ENCODE measurements at places on chromosomes 11 and 22.

GRCh38 chr11:78019808-78020207, 3.3 kb downstream of the KCTD14 start:
- DNase-seq, result no peak

GRCh38 chr11:78132475-78132874, 7.0 kb downstream of the ALG8 start:
- no peak for DNase-seq

DNA sequence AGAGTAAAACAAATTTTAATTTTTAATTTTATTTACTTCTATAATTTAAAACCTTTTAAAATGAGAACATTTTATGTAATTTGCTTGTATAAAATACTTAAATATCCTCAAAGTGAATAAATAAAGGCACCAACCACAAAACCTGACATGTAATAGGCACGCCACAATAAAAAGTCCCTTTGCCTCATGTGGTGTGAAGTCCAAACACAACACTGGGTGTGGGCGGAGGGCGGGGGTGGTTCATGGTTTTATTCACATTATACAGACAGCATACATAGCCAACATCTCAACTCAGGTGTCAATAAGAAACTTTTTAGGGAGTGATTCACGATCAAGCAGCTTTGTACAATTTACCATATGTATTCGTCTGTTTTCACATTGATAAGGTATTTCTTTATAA, 107.9 kb downstream of the ANO3 start:
- DNase-seq, result no peak

DNA sequence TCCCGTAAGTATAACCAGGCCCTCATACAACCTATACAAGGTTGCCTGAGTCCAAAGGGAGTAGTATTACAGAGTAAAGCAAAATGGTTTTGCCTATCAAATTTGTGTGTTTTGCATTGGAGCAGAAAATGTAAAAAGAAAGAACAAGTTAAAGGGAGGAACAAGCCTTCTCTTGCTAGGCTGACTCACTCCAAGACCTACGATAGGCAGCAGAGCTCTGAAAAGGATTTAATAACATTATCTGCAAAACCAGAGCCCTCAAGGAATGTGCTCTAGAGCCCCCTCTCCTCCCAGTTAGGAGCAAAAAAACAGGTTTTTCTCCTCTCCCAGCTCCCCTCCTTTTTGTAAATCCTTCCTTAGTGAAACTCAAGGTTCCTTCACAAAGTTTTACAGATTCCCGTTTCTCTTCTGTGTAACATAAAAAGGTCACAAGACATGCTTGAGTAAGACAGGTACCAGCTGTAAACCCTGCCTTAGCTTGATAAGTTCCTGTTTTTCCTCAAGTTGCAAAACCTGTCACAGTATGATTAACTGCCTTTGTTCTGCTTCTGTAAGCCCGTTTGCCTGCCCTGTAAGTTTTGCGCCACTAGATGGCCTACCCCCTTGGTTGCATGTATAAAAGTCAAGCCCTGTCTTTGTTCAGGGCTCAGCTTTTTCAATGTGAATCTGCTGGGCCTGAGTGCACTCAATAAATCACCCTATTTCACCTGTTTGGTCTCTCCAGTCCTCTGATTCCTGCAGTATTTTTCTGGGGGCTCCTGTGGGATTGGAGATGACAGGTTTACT, 498.2 kb downstream of the KCNA4 start:
- DNase-seq, result no peak

- DNase-seq, result no peak
These were observed 35.1 kb downstream of the CAPN1 start for GRCh38 chr11:65216830-65217229.

- no peak for DNase-seq
These were observed 68.6 kb downstream of the LRP5 start for GRCh38 chr11:68380786-68381622.

DNA sequence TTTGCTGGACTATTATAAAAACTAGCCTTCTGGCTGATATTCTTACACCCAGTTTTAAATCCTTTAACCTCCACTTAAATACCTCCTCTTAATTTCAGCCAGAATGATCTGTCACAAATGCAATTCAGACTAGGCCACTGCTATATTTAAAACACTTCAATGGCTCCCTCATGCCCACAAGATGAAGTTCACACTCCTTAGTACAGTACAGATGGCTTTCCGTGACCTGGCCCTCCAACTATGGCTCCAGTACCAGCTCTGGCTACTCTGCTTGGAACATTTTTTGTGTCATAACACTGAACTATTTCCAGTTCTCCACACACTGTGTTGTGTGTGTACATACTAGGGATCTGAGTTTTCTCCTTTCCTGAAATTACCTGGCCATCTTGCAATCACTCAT, 353.4 kb downstream of the SOX6 start:
- DNase-seq, result no peak

- no peak for DNase-seq
These were observed 1.3 kb downstream of the MRGPRE start for GRCh38 chr11:3230636-3231549.

GRCh38 chr11:58580311-58580710, 1.4 kb downstream of the ZFP91 start:
- DNase-seq, result no peak

GRCh38 chr11:116792869-116793771, 1.4 kb upstream of the APOA5 start:
- no peak for DNase-seq

GRCh38 chr11:74687237-74688023, 43.8 kb downstream of the CHRDL2 start:
- no peak for DNase-seq

- DNase-seq, result no peak
These were observed 8.3 kb downstream of the ST3GAL4 start for GRCh38 chr11:126363706-126364248.

- no peak for DNase-seq
These were observed 69.1 kb downstream of the ADM start for GRCh38 chr11:10373929-10374328.

- no peak for DNase-seq
These were observed 33.1 kb upstream of the CYB5R3 start for GRCh38 chr22:42682113-42682851.

- DNase-seq, result no peak
These were observed 78.4 kb downstream of the CADM1 start for GRCh38 chr11:115425816-115426215.

DNA sequence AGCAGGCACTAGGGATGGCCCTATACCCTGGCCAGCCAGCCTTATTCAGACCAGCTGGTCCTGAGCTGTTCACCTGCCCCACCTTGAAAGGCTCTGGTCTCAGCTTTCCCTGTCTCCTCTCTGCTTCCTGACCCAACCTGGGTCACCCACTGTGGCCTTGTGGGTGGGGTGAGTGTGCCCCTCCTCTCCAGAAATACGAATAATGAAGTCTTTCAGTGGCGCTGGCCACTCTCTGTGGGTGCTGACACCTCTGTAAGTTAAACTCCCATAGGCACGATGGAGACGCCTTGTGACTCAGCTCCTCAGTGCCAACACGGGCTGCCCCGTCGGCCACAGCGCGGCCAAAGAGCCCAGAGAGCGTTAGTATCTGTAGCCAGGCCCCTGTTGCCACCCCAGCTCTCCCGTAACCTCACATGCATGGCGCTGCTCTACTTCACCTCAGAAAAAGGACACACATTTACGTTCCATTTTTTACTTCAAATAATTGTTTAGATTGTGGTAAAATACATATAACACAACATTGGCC, 74.6 kb upstream of the SEPTIN5 start:
- DNase-seq, result no peak

DNA sequence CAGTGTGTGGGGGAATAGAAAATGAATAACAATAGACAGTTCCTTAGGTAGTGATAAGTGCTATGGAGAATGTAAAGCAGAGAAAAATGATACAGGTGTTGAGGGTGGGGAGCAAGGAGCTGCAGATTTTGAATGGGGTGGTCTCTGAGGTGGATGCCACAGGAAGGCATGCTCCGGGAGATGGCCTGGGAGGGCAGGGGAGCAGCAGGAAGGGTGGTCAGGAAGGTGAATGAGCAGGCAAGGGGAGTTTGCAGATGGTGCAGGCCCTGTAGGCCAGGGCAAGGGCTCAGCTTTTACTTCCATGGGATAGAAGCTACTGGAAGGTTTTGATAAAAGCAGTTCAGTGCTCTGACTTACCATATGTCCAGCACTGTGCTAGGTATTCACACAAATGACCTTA, 44.8 kb downstream of the FDX1 start:
- DNase-seq, result no peak

GRCh38 chr11:77789731-77790476, 30.6 kb downstream of the RSF1 start:
- no peak for DNase-seq

Data from activated CD4-positive, alpha-beta T cell treated with anti-CD3 and anti-CD28 coated beads, Interleukin-2, amount 50 U/mL, for 48 hours (primary cell).